G401 (cell line): ENCODE measurements at places on chromosomes 4 and X.
A peak's percentile ranks its signal among the peaks of the same experiment; 100 is the strongest.

- DNase-seq: no peak
Observed at GRCh38 chr4:56654238-56654632, 26.9 kb downstream of the HOPX start.

- peak; percentile 67 for DNase-seq
Observed at GRCh38 chr4:12852338-12853307, 631.5 kb downstream of the RAB28 start.

- no peak for DNase-seq
Observed at GRCh38 chr4:166034965-166035364, 161.9 kb downstream of the TLL1 start.

DNA sequence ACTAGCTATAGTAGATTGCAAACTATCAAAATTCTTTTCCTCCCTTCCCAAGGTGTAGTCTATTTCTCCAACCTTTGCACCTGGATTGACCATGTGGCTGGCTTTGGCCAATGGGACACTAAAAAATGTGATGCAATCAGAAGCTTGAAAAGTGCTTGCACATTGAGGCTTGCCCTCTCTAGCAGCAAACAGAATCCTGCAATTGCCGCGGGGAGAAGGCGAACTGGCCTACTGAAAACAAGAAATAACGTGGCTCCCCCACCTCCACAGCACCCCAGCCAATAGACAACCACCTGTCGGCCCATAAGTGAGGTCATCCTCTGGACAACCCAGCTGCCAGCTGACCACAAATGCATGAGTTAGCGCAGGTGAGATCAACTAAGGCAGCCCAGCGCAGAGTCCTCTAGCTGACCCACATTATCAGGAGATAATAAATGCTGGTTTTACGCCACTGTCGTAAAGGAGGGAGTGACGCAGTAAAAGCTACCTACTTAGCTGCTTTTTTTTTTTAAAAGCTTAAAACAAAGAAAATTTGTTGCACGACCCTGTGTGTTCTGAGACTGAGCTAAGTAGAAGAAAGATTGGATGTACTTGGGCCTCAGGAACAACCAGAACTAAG lies 95.2 kb downstream of the GK start:
- no peak for DNase-seq

DNA sequence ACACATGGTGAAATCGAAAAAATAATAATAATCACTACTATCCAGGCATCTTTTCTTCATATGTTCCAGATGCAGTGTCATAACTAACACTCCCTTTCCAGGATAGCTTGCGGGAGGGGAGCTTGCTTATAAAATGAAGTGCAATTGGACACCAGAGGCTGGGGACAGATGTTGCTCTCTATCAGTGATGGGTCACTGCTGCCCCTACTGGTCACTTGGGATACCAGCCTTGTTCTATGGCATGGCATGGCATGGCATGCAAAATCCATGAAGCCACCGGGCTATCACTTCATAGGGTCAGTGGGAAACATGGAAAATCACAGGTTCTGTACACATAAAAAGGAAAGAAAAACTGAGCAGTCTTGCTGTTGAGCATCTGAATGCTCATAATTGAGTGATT lies 168.1 kb downstream of the GLRA2 start:
- DNase-seq: no peak

- DNase-seq: no peak
Observed at GRCh38 chr4:8291036-8291682, 21.6 kb downstream of the HTRA3 start.

DNA sequence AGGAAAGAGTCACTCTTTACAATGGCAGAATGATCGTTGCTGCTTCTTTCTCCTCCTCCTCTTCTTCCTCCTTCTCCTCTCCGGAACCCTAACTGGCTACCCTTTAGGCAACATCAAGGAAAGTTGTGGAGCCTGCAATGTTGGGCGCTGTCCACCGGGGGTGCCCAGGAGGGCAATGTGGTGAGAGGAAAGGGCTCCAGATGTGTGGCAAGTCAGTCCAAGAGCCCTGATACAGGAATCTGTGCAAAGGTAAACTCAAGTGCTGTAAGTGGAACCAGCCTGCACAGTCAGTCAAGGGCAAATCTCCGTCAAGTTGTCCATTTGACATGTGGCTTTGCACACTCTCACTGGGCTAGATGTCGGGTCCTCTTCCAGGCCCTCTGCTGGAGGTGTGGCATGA lies 2.8 kb downstream of the RTL5 start:
- DNase-seq: no peak

DNA sequence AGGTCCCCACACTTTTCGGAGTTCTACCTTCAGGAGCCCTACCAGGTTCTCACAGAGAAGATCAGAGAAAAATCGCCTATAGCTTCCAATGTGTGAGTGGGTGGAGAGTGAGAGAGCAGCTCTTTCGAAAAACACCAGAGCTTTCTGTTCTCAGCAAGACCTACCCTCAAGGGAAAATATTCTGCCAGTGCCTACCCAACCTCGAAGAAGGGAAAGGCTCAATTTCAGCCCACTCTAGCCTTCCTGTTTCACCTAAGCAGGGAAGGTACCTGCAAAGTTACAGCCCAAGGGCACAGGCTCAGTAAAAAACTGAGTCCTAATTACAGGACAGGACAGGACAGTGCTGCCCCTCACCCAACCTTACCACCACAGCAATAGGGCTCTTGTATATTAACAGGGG lies 104.0 kb upstream of the WDR17 start:
- DNase-seq: no peak

- no peak for DNase-seq
Observed at GRCh38 chr4:149062997-149063396, 620.8 kb upstream of the NR3C2 start.

GRCh38 chrX:110402091-110402849 lies 43.6 kb downstream of the RTL9 start:
- DNase-seq: no peak

- peak; percentile 32 for DNase-seq
Observed at GRCh38 chr4:152936446-152937335, 568 bp downstream of the FHDC1 start.

GRCh38 chr4:118910221-118910620 lies 21.6 kb downstream of the SYNPO2 start:
- no peak for DNase-seq

DNA sequence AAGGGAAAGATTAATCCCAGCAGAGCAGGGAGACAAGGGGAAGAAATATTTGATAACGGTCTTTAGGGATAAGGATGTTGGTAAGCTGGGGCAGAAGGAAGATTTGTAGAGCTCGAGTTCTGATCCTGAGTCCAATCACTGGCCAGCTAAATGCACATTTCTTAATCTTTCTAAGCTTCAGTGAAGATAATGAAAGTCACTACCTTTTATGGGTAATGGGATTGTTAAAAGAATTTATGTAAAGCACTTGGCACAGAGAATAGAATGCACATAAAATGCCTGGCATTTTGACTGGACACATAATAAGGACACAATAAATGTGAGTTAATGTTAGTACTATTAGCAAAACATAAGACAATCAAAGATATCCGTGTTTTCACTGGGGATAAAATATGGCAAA lies 43.3 kb downstream of the NCAPG start:
- no peak for DNase-seq

DNA sequence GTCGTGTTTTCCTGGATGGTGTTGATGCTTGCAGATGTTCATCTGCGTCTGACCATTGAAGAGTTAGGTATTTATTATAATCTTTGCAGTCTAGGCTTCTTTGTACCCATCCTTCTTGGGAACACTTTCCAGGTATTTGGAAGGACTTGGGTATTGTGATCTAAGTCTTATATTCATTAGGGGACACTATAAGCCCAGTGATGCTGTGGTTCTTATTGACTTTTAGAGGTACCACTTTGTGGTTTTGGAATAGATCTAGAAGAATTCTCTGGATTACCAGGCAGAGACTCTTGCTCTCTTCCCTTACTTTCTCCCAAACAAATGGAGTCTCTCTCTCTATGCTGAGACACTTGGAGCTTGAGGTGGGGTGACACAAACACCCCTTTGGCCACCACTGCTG lies 41.6 kb downstream of the AFM start:
- no peak for DNase-seq

- DNase-seq: no peak
Observed at GRCh38 chrX:15301924-15302323, 13.5 kb downstream of the ASB11 start.

DNA sequence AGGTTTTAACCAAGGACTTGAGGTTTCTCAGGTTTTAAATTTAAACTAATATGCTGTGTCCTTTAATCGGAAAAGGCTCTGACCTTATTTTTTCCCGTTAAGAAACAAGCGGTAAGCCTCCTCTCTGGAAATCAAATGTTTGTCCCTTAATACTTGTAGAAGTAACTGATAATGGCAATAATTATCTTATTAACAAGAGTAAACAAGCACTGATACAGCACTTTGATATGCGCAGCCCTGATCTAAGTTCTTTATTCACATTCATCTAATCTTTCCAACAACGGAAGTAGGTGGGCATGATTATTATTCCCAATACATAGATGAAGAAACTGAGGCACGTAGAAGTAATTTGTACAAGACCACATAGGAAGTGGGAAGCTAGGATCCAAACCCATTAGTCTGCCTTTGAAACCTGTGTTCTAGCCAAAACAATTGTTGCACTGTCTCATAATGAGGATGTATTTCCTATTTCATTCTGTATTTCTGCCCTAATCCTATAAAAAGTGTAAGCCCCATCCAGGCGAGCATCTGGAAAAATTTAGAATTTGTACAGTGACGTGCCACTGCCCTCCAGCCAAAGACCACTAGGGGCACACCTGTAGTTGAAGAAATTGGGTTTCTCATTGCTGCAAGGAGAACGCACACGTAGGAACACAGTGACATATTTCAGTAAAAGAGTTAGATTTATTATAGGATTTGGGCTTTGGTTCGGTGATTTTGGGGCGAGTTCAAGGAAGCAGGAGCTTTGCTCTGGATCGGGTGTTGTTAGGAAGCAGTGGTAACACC lies 606 bp downstream of the CXorf58 start:
- no peak for DNase-seq

DNA sequence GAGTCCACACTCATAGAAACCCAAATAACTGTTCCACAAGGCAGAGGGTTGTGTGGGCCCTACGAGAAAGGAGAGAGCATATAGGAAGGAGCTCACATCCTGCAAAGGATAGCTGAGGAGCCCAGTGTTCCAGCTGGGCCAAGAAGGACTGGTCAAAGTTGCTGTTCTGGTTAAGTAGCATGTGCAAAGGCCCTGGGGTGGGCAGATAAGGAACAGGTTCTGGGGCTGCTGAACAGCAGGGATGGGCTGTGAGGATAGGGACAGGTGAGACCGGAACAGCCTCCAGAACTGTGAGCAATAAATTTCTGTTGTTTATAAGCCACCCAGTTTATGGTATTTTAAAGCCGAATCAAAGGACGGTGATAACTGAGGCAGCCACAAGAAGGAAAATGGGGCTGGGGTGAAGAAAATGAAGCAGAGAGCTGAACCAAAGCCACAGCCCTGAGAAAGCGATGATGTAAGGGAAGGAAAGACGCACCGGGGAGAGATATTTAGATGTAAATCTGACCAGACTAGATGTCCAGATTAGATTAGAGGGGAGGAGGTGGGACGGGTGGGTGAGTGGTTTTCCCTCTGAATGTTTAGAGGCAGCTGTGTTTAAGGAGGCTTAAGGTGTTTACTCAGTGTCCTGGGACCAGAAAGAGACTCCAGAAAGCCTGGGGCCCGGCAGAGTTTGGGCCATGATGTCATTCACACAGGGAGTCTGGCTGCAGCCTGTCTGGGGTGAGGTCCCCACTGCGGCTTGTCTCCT lies 180.8 kb upstream of the BCOR start:
- DNase-seq: no peak

DNA sequence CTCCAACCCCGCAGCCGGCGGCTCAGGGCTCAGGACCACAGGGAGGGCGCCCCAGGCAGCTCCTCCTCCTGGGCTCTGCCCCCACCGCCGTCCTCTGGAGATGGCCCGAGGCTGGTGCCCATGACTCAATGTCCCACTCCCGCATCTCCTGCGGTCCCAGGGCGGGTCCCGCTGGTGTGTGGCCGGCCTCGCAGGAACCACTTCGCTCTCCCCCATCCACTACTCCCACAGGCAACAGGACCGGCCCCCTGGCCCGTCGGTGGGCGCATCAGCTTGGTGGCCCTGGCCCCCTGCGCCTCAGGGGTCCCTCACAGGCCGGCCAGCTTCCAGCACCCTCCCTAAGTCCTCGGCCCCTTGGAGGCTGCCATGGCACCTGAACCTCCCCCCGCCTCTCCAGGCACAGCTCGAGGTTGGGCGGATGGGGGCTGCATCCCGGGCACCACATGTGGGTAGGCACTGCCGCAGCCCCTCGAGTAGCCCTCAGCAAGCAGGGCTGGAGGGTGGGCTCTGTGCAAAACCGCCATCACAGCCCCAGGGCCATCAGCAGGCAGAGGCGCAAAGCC lies 22.8 kb upstream of the SPON2 start:
- DNase-seq: no peak

- no peak for DNase-seq
Observed at GRCh38 chrX:30280428-30280827, 28.8 kb downstream of the NR0B1 start.

- DNase-seq: no peak
Observed at GRCh38 chr4:72951628-72952027, 117.9 kb downstream of the COX18 start.

- DNase-seq: no peak
Observed at GRCh38 chr4:41866799-41867677, 68.2 kb upstream of the TMEM33 start.

DNA sequence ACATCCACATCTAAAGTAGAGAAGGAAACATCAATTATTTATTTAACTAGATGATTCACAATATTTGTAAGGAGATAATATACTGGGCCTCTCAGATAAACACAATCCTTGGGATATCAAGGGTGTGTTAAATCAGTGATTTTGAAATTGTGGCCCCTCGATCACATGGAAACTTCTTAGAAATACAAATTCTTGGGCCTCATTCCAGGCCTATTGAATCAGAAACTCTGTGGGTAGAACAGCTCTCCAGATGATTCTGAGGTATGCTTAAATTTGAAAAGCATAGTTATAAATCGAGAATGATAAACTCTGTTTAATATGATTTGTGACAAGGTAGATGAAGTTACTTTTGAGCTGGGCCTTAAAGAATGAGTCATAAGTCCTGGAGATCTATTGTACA lies 64.3 kb upstream of the GPR174 start:
- DNase-seq: no peak

DNA sequence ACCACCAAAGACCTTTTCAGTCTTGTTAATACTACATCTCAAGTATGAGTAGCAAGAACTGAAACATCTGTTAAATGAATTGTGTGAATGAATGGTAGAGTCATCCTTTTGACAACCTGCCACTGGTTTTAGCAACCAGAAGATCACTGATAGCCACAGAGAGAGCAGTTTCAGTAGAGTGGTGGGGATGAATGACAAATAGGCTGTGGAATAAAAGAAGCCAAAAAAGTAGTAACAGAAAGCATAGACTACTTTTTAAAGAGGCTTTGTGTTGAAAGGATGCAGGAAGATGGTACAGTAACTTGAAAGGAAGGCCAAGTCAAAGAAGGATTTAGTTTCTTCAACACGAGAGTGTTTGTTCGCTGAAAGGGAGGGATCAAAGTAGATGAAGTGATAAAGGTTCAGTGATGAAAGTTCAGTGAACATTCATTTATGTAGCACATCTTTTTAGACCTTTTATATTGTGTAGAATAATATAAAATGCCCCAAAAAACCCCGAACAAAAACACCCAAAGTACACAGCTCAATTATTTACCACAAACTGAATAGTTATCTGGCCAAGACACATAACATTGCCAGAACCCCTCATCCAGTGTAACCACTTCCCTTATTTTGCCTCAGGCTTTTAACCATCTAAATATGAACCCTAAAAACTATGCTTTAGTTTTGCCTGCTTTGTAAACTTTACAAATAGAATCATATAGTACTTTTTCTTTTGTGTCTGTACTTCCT lies 40.1 kb upstream of the EIF1AX start:
- DNase-seq: no peak

GRCh38 chr4:15964159-15964558 lies 1.2 kb upstream of the FGFBP2 start:
- DNase-seq: no peak
